ENCODE measurements at places on chromosomes 11 and 22.
A peak's percentile ranks its signal among the peaks of the same experiment; 100 is the strongest.

- DNase-seq: no peak
Observed at GRCh38 chr11:128939591-128939990, 3.1 kb downstream of the TP53AIP1 start.

DNA sequence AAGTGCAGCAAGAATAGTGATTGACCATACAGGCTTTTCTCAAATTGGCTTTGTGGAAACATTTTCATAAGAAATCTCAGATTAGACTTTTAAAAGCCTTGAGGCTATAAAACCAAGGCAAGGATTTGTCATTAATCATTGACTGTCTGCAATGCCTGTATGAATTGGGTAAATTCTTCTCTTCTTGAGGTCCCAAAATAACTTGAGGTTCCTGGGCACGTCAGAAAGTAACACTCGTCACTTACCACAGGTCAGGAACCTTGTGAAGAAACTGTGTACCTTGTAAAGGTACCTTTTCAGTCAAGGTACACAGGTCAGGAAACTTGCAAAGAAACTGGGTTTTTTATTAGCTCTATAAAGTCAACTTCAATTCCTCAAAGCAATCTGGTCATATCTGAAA lies 43.3 kb upstream of the SORL1 start:
- no peak for DNase-seq

GRCh38 chr11:131418189-131418588 lies 47.8 kb downstream of the NTM start:
- no peak for DNase-seq

DNA sequence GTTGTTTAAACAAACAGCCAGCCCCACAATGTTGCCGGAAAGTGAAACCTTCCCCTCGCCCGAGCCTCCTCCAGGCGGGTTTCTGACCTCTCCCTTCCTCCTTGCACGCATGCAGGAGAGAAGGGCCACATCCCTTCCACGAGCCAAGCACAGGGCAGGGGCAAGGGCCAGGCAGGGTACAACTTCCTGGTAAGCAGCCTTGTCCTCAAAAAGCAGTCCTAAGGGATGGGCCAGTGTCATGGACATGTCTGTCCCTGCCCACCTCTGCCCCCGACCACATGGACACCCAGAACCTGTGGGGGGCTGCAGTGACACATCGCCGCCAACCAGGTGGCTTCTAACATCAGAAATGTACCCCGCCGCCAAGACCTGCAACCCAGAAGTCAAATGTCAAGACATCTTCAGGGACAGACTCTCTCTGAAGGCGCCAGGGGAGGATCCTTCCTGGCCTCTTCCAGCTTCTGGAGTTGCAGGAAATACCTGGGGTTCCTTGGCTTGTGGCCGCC lies 145.3 kb downstream of the CRYBB2 start:
- no peak for DNase-seq

DNA sequence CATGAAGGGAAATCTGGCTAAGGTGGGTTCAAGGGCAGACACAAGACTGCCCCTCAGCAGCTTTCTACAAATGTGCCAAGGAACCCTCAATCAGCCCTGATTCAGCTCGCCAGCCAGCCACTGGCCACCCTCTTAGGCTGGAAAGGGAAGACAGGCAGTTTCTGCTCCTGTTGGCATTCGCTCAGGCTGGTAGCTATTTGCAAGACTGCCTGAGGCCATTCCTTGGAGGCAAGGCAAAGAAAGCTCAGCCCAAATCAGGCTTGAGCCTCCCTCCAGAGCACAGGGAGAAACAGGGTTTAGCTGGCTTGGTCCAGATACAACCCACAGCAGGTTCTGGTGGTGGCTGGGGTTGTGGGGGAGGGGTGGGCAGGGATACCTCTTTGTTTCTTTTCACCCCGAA lies 19.2 kb downstream of the TP53I11 start:
- no peak for DNase-seq

GRCh38 chr22:28379951-28380350 lies 299.7 kb downstream of the TTC28 start:
- DNase-seq: no peak

DNA sequence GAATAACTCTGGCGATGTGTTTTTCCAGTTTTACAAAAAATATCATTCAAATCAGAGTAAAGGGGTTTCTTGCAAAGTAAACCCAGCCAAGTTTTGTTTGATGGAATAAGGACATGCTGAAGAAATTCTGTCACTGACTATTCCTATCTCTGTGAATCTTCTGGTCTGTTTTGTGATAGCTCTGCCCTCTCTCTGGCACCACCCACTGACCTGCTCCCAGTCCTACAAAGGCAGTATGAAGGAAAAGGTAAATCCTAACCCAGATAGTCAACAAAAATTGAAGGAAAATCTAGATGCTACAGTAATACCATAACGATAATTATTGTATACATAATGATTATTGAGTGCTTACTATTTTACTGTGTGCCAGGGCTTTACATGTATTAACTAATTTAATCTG lies 76.3 kb upstream of the TP53AIP1 start:
- no peak for DNase-seq

GRCh38 chr11:45233121-45233803 lies 52.9 kb downstream of the SYT13 start:
- DNase-seq: peak; percentile 95

DNA sequence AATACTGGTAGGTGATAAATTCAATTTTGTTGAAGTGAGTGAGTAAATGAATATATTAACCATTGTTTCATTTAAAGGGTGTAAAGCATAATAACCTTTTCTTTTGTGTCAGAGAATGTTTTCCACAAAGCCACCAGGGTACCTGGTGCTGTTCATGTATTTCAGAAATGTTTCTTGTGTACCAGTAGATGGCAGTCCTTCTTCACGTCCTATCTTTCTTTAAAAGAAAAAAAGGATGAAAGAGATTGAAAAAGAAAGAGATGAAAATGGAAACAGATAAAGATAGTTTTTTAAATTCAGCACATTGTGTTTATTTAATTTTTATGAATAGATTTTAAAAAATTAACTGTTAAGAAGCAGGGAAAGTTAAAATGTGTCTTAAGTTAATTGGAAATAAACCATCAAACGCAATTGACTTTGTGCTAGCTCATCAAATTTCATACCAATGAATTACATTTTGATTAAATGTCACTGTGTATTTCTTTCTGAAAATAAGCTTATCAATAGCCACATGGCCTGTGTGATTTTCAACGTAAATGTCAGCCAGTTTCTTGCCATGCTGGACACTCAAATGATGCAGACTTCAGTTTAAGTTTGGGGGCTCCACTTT lies 65.5 kb upstream of the CHORDC1 start:
- DNase-seq: no peak

DNA sequence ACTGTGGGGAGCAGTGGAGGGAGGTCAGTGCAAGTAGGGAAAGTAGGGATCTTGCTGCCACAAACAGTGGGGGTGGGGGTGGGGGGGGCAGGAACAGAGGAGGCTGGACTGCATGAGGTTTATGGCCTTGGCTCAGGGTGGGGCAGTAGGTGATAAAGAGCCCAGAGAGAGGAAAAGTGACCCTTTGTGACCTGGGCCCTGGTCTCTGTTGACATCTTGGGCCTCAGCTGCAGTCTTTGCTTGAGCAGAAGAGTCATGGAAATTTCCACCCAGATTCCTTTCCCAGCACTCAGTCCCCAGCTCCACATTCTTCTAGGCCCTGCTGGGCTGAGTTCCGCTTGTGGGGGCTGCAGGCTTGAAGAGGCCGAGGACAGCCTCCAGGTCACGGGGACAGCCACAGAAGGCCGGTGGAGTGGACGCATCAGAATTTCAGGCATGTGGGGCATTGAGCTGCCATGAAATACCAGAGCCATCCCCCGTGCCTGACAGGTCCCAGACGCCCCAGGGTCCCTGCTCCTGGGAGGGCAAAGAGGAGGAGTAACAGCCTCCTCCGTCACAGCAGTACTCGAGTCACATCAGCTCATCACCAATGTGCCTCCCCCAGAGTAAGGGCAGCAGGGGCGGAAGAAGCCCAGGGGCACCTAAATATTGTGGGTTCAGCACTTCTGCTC lies 9.7 kb upstream of the MALAT1 start:
- no peak for DNase-seq

DNA sequence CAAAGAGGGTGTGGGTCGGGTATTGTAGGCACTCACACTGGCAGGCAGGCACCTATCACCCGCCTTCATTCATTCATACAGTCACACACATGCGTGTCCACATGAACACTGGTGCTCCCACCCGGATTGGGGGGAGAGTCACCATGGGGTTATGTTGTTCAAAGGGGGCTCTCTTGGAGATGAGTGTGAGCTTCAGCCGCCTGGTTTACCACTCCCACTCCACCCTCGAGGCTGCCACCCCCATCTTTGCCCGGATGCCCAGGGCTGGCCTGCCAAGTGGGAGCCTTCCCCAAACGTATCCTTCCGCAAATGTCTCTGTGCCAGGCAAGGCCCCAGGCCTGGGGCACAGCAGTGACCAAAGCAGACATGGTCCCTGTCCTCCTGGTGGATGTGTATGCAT lies 22.6 kb downstream of the MRGPRD start:
- no peak for DNase-seq

DNA sequence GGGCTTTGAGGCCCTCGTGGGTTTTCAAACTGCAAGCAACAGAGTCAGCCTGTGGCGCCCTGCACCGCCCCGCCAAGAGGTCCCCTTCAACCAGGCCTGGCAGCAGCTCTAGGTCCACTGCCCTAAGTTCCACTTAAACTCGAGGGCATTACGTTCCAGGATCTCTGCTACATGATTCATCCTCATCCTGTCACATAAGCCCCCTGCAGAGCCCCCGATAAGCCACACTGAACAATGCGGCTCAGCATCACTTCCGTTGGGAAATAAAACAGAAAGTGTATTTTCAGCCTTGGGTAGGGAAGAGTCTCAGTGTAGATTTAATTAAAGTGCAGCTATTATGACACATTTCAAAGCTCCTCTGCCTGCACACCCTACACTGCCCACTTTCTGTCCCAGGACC lies 24.6 kb downstream of the SULT4A1 start:
- DNase-seq: no peak

- DNase-seq: no peak
Observed at GRCh38 chr11:60469723-60470122, 14.1 kb downstream of the MS4A1 start.

GRCh38 chr11:35321111-35321510 lies 98.2 kb downstream of the SLC1A2 start:
- DNase-seq: no peak

DNA sequence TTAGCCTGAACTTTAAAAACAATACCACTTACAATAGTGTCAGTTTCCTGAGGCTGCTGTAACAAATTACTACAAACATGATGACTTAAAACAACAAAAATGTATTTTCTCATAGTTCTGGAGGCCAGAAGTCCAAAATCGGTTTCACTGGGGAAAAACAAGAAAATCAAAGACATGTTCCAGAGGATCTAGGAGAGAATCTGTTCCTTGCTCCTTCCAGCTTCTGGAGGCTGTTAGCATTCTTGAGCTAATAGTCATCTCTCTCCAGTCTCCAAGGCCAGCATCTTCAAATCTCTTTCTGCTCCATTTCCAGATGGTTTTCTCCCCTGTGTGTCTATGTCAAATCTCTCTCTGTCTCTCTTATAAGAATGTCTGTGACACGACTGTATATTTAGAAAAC lies 67.6 kb upstream of the TEAD1 start:
- DNase-seq: no peak

- peak; percentile 55 for DNase-seq
Observed at GRCh38 chr11:27718863-27719545, 18.7 kb upstream of the BDNF start.

All from H54 (cell line).